ENCODE measurements at places on chromosomes 5 and 9.

- peak; percentile 79 for DNase-seq
Measured at GRCh38 chr9:89602978-89603766, 1.6 kb upstream of the GADD45G start.

DNA sequence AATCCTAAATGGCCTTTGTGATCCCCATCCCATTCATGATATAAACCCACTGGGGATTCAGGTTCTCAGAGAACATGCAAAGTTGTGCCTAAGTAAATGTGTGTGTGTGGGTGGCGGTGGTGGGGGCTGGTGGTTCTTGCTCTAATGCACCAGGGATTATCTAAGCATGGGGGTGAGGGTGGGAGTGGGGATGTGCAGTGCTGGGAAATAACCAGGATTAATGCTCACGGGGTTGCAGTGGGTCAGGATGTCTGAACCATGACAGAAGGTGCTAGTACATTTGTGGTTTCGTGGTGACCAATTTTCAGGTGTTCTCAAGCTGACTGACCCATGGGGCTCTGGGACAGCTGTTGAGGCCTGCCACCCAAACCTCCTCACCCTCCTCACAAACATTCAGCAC lies 101.0 kb downstream of the ZNF608 start:
- DNase-seq, result no peak

DNA sequence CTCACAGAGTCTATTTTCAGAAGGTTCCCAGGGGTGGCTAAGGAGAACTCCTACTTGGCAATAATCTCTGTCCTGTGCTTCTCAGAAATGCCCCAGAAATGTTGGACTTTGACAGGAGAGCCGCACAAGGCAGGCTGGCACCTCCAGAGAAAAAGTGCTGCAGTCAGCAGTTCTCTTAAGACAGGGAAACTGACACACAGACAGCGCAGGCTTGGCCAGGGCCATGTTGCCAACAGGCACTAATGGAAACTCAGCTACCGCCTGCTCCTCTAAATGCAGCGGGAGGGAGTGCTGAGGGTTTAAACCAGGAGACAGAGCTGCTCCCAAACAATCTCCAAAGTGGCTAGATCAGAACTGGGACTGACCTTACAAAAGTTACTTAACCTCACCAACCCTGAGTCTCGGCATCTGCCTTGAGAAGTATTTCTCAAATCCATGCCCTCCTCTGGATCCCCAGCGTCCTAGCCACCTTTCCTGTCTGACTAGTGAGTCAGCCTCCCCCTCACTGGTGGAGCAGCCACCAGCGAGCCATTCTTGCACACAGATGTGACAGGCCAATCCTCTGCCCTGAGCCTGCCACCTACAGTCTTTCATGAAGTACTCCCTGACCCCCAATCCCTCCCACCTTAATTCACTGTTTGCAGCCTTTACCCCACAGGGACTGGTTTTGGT lies 186.4 kb downstream of the CDK5RAP2 start:
- DNase-seq, result no peak

DNA sequence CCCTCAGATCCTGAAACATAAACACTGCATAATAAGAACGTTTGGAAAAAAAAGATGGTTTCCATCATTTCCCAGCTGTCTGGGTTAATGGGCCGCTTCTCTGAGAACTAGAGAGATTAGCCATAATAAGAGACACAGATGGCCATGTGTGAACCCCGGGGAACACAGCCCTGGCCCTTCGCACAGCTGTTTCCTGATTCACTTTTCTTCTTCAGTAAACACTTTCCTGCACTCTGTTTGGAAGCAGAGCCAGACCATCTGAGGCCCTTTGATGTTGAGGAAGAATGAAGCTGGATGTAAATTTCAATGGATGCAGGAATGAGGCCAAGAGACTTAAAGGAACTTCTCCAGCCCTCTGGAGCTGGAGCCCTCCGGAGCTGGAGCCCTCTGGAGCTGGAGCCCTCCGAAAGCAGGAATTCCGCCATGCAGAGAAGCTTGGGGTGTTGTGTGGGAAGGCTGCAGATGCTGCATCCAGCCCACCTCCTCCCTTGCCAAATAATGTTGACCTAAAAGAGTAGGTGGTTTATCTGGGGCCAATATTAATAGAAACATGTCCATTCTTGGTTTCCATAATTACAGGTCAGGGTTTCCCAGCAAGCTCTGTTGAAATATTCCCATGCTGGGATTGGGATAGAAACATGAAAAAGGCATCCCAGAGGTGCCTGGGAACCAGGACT lies 218.9 kb downstream of the NXNL2 start:
- peak; percentile 65 for DNase-seq

DNA sequence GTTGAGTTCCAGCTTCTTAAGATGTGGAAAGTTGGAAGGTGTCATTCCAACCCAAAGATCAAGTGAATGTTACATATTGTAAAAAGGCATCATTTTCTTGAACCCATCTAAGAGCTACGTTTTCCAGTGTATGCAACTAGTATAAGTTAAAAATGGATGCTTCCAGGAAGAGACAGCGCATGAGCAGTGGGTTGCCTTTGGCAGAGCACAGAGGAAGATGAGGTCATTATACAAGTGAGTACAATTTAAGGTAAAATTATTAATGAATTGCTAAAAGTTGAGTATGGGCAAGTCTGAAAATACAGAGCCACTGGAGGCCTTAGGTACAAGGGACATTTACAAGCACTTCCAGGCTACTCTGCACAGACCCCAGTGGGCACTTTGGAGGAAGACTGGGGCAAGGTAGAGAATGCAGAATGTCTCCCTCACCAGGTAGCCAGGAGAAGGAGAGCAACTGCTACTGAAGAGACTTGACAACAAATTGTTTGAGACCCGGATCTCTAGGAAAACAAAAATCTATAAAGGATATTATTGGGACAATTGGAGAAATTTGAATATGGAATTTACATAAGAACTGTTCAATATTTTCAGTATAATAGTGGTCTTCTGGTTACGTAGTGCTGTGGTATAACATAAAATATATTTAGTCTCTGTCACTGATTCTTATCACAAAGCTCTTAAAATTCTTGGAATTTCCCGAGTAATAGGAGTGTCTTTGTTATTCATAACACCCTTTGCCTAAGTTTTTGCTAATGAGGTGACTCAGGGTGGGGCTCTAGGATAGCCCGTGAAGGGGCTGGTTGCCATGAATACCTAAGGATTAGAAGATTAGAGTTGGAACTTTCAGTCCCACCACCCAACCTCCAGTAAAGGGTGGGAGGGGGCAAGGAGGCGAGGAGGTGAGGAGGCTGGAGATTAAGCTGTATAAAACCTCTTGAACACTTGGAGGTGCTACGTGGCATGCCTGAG lies 129.9 kb upstream of the FER start:
- DNase-seq, result no peak

DNA sequence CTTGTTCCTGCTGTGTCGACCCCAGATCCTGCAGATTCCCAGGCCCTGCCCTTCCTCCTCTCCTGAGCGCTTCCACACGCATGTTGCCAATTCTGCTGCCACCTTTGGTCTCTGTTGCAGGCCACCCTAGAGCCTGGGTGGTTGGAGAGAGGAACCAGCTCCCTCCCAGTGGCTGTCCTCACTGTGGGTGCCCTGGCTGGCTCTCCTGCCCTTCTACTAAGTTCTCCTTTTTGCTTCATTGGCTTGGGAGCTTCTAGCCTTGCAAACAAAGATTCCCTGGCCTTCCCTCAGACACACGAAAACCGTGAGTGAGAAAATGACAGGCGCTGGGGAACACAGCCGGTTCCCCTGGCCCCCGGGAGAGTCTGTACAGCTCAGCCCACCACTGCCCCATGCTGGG lies 14.2 kb upstream of the NCS1 start:
- no peak for DNase-seq

- no peak for DNase-seq
Measured at GRCh38 chr9:96874947-96875460, 20.7 kb upstream of the ZNF782 start.

DNA sequence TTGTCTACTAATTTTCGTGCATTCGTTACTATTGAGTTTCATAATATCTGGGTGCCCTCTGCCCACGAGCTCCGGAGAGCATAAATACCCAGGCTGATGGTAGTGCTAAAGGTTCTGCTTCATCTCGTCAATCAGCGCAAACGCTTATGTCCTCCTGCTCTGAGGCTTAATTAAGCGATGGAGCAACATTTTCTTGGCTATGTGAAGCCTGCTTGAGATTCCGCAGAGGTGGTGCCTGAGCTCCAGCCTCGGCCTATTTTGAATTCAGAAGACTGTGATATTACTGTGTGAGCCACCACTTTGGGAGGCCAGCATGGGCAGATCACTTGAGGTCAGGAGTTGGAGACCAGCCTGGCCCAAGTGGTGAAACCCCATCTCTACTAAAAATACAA lies 44.8 kb downstream of the ANXA2R start:
- no peak for DNase-seq

DNA sequence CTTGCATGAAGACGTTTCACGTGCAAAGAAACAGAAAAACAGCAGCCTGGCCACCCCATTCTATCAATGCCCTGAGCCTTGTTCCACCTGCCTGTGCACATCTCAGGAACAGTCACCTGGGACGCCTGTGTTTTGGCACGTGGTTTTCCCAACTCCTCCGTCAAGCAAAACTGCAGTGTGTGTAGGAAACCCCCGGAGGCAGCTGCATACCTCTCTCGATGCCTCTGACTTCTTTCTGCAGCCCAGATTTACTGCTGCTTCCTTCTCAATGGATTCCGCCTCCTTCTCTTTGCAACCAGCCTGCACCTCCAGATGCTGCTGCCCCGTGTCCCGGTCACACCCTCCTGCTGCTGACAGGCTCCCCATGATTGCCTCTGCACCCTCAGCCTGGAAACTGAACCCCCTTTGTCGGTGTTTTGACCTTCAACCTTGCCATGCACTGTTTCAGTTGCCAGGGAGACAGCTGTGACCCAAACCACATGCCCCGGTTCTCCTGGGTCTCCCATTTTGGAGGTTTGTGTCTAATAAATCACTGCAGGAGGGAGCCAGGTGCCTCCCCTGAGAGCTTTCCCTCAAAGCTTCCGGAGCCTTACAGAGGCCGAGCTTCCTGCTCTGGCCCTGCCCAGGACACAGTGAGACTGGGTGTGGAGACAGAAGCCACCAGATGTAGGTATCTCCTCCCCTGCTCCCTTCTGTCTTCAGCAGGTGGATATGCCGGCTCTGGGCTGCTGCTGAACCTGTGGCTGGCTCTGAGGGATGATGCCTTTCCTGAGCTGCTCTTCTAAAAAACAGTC lies 395.5 kb upstream of the IRX1 start:
- no peak for DNase-seq

GRCh38 chr9:2132484-2133082 lies 117.4 kb downstream of the SMARCA2 start:
- DNase-seq, result peak; percentile 29

- DNase-seq, result no peak
Measured at GRCh38 chr5:103785569-103785968, 223.0 kb upstream of the NUDT12 start.

DNA sequence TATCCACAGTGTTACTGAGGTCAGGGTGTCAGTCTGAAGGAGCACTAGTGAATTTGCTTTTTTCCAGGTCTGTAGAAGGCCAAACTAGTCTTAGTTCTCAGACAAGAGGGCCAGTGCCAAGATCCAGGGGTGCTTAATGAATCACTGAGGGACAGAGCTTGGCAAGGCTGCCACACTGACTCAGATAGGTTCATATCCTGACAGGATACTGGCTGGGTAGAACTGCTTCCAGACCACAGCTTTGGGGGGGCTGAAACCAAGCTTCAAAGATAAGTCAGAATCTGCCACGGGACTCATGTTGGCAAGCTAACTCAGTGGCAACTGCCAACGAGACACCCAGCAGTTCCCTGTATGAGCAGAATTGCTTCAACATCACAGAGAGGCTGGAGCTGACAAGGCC lies 1125.4 kb downstream of the EFNA5 start:
- DNase-seq, result no peak

DNA sequence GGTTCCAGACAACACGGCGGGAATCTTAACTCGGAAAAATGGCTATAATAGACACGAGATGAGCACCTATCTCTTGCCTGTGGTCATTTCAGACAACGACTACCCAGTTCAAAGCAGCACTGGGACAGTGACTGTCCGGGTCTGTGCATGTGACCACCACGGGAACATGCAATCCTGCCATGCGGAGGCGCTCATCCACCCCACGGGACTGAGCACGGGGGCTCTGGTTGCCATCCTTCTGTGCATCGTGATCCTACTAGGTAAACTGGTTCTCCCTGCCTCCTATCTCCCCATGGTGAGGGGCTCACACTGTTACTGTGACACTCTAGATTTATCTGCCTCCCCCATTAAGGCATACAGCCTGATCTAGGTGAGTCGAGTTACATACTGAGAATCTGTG lies 124.2 kb downstream of the CDH6 start:
- no peak for DNase-seq

DNA sequence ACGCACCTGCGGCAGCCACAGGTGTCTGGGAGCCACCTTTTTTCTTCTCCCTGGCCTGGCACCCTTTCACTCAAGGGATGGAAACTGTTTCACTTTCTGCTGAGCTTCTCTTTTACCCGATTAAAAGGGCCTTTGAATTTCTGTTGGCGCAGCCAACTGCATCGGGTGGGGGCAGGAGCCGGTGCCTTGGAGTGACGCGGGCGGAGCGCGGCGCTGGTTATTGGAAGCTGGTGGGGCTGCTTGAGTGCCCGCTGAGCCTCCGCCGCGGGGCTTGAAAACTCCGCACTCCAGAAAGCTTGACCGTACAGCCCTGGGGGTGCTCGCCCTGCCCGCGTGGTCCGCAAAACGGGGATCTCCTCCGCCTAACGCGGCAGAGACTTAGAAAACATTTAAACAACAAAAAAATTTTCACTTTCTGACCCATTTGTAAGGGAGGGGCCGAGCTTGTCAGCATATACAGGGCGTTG lies 52.0 kb upstream of the TJP2 start:
- DNase-seq, result peak; percentile 30

DNA sequence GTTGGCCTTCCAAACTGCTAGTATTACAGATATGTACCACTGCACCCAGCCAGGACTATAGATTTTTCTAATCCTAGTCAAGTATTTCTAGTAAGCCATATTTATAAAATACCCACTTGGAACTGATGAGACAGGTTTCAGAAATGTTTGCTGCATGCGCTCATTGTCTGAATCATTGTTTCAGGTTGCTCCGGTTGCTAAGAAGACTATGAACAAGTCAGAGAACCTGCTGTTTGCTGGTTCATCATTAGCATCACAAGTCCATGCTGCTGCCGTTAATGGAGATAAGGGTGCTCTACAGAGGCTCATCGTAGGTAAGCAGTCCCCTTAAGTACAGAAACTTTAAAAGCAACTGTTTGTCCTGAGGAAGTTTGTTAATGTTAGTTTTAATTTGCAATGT lies 5.3 kb downstream of the INVS start:
- DNase-seq, result no peak

GRCh38 chr5:31581498-31582099 lies 49.5 kb downstream of the C5orf22 start:
- DNase-seq, result peak; percentile 53

DNA sequence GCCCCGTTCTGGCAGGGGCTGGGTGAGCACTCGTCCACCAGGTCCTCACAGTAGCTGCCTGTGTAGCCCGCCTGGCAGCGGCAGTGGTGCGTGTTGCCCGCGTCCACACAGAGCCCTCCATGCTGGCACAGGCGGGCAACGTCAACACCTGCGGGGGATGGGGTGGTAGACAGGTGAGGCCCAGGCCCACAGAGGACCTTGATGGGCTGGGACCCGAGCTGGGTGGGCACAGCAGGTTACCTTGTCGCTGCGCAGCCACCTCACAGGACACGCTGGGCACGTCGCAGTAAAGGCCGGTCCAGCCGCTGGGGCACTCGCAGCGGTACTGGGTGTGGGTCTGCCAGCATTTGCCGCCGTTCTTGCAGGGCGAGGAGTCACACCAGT lies 25.1 kb upstream of the SEC16A start:
- no peak for DNase-seq

- no peak for DNase-seq
Measured at GRCh38 chr9:135083241-135083810, 4.1 kb upstream of the OLFM1 start.

- DNase-seq, result no peak
Measured at GRCh38 chr5:176792655-176793342, 17.6 kb upstream of the UNC5A start.

GRCh38 chr9:93304574-93305496 lies 120.9 kb downstream of the WNK2 start:
- DNase-seq, result peak; percentile 35

Data from skin of body (tissue), 3 donors.